Activated CD4-positive, alpha-beta T cell treated with anti-CD3 and anti-CD28 coated beads, Interleukin-2, amount 10 ng/mL, durations not matched to agents 7 days and 5 days (primary cell): ENCODE measurements at places on chromosomes 7 and 10. TPM values are rescaled to one million over a fixed set of nuclear protein-coding genes. Genes with fewer than 3 reads are reported as not detected.

The MALRD1 gene
- not detected for total RNA-seq

The PSMC2 gene
- 143 TPM for total RNA-seq

DNA sequence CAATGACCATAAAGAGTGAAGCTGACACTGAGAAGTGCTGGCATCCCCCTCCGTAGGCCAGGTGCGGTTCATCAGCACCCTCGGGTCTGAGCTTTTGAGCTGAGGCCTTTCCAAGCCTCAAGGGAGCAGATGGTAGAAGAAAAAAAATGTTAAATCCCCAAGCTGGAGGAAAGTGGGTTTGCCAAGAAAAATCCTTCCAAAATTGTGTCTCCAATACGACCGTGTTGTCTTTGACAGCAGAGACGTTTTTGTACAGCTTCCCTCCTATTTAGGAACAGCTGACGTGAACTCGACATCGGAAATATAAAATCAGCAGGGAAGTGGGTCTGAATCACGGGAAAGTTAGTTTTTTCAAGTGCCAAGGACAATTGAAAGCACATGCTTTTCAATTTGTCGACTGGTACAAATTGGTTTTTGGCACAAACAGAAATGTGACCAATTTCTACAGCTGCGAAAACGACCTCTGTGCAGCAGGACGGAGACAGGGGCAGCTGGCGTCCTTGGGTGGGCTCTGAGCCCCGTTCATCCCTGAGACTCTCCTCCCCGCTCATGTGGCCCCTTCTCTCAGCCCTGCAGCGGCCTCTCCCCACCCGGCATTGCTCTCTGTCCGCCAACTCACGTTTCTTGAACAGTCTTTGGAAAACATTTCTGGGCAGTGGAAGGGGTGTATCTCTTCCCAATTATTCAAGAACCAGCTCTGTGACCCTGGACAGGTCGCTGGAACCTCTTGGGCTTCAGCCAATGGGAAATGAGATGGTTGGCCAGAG, 89.9 kb downstream of the PAXIP1 start:
- no peaks in the 10 kb centered on the region for H3K36me3 ChIP-seq
- H3K27me3 ChIP-seq: peaks cover 8% of the 10 kb centered on the region
- H3K27ac ChIP-seq: no peak overlapping the region
- peaks cover 3% of the 10 kb centered on the region for H3K4me1 ChIP-seq

- no peak overlapping the region for H3K27ac ChIP-seq
- no peaks in the 10 kb centered on the region for H3K36me3 ChIP-seq
- no peaks in the 10 kb centered on the region for H3K27me3 ChIP-seq
Observed at GRCh38 chr7:69939317-69939716, 341.0 kb downstream of the AUTS2 start.

GRCh38 chr10:124719213-124719851, 24.8 kb downstream of the FAM53B start:
- peak overlapping the region; percentile 30 for H3K4me3 ChIP-seq
- H3K4me1 ChIP-seq: peaks cover 91% of the 10 kb centered on the region
- no peaks in the 10 kb centered on the region for H3K27me3 ChIP-seq

GRCh38 chr10:131692176-131692575, 208.6 kb upstream of the PPP2R2D start:
- no peak overlapping the region for H3K27ac ChIP-seq
- no peaks in the 10 kb centered on the region for H3K36me3 ChIP-seq
- no peak overlapping the region for H3K4me3 ChIP-seq
- no peak for DNase-seq
